ENCODE measurements at places on chromosomes 2 and 18. TPM values are rescaled to one million over a fixed set of nuclear protein-coding genes. Genes with fewer than 3 reads are reported as not detected.

- no peak for DNase-seq
Measured at GRCh38 chr2:151175864-151176263, 85.8 kb downstream of the RBM43 start.

GRCh38 chr2:74441690-74442482, at the start of gene RTKN:
Gene RTKN (minus strand): TSS chr2:74441937. CDS start chr2:74441816, 121 bp downstream.
- peak; percentile 74 for DNase-seq

GRCh38 chr2:194750926-194751325, 906.1 kb upstream of the SLC39A10 start:
- DNase-seq: no peak

Gene FTCDNL1
- 3.3 TPM for total RNA-seq

DNA sequence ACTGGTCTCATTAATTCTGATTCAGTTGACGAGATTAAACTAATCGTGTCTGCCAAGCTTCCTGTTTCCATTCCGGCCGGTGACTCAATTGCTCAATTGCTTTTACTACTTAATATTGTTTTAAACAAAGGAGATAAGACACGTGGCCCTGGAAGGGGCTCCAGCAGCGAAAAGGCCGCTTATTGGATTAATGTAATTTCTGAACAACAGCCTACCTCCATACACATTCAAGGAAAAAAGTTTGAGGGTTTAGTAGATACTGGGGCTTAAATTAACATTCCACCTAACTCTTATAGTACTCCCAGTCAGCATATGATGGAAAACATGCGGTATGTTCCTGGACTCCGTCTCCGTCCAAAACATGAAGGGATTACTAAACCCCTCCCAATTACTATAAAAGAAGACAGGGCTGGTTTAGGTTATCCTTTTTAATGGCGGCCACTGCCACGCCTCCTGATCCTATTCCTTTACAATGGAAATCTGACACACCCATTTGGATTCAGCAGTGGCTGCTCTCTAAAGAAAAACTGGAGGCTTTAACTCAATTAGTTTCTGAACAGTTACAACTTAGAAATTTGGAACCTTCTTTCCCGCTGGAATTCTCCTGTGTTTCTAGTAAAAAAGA, 27.1 kb downstream of the VPS54 start:
- no peak for DNase-seq

DNA sequence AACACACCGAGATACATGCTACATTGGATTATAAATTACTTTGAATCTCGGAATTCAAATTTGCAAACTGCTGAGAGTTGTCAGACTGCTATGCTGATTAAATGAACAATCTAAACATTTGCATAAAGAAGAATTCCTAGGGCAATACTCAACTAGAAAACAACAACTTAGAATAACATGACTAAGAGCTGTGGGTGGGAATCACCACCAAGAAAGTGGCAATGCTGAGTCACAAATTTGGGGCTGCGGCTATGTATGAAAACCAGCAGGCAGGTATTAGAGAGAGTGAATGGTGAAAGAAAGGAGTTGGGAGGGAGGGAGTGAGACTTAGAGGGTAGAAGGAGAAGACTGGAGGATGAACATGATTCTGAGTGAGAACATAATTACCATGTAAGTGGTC, 559.5 kb downstream of the PIK3C3 start:
- no peak for DNase-seq

GRCh38 chr2:43005245-43005974, 213.0 kb upstream of the HAAO start:
- DNase-seq: no peak
